ENCODE measurements at places on chromosomes 5 and 9.
A peak's percentile ranks its signal among the peaks of the same experiment; 100 is the strongest.

DNA sequence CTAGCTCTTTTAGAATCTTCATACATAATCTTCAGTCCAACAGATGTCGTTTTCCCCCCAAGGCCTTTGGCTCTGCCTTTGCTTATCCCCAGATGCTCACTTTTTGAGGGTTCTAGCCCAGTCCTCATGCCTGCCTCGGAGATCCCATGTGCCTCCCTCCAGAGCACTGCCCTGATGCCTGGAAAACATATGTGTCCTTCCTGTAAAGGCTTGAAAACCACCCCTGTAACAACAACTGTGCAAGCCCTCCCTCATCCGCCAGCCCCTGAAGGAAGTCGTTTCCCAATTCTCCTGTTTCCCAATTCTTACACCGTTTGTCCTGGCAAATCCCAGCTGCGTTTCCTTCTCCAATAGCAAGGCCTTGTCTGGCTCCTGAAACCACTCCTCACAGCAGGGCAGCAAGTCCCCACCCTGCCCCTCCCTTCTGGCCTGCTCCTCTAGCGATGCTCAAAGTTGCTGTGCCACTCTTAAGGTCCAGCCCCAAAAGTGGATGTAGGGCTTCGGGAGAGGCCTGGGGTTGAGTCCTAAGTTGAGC lies 52.2 kb downstream of the SLC36A1 start:
- no peak for DNase-seq

DNA sequence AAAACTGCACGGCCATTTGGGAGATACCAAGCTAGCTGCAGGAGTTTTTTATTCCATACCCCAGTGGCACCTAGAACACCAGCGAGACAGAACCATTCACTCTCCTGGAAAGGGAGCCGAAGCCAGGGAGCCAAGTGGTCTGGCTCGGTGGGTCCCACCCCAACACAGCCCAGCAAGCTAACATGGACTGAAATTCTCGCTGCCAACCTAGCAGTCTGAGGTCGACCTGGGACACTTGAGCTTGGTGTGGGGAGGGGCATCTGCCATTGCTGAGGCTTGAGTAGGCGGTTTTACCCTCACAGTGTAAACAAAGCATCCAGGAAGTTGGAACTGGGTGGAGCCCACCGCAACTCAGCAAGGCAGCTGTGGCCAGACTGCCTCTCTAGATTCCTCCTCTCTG lies 108.9 kb upstream of the CHD1 start:
- DNase-seq = no peak

DNA sequence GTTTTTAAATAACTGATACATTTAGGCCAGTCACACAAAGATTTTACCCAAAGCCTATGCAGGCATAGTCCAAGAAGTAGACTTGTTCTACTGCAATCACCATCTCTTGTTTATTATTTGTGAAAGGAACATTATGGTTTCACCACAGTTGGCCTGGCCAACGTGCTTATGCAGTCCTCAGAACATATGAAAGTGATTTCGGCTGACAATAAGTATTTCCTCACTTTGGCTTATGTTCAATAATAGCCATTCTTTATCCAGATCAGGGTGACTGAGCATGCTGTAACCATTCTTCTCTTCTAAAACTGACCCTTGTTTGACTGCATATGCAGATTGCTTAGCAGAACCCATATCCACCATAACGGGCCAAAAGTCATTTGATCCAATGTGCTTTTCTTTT lies 76.6 kb upstream of the CCDC152 start:
- no peak for DNase-seq

- no peak for DNase-seq
These were observed 351.9 kb upstream of the IRX2 start for GRCh38 chr5:3103262-3103811.

DNA sequence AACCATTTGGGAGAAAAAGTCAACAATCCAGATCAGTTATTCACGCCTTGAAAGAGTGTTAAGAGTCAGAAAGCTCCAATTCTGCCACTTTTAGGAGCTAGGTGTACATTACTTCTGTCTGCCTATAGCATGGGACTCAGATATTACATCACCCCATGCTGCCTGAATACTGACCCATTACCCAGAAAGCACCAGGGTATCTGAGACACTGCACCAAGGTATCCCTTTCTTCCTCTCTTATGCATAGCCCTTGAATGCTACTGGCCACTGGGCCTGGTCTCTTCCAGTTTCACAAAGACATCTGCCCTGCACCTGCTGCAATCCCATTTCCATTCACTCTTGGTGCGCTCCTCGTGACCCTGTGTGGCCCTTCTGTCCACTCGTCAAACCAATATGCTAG lies 2.6 kb downstream of the STRBP start:
- no peak for DNase-seq

DNA sequence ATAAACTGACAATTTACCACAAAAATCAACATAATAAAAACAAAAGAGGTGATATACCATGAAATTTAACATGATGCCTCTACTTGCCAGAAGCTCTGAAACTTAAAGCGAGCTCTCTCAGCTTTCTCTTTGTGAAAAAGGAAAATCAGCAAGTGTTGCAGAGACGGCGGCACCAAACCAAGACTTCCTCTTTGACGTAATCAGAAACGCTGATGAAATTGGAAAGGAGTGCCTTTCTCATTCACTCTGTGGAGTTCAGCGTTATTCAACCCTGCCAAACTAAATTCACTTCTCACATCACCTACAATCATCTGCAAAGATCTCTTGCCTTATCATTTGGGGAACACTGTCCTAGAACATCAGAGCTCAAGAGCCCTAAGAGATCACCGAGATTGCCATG lies 32.2 kb downstream of the ANXA6 start:
- DNase-seq = no peak

DNA sequence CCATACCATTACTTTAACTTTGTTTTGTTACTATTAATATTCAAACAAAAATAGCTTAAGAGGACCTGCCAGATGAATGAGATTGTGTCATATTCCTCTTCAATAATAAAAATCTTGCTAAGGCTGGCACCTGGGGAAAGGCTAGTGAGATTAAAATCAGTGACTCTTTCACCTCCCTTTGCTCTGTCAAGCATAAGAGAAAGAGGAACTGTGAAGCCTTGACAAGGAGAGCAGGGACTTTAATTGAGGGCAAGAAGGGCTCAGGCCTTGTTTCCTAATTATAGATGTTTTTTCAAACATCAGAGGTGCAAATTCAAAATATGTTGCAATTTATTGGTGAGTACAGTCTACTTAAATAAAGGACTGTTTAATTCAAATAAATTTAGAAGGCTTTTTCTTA lies 91.7 kb downstream of the SPATA31D1 start:
- no peak for DNase-seq

GRCh38 chr5:170056561-170057267 lies 49.0 kb upstream of the FOXI1 start:
- DNase-seq = no peak

DNA sequence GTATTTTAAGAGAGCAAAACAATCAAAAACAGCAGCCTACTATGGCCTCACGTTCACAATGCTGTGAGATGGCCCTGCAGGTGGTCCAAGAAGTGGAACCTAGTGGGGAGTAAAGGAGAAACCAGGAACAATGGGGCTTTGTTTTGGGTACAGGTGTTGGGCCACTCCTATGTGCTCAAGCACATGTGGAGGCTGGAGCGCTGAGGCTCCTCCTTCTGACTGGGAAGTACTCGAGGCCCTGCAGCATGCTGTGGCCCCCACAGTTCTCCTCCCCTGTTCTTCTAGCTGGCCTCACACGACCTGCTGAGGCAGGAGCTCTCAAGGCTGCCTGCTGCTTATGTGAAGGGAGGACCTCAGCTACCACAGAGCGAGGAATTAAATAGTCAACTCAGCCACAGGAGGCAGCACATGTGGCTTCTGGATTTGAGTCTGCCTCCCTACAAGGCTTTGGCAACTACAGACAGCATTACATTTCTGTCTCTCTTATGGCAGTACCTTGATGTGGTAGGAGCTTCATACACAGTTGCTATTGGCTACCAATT lies 482.3 kb downstream of the SPOCK1 start:
- DNase-seq = no peak

- no peak for DNase-seq
These were observed 117.0 kb downstream of the TRPM6 start for GRCh38 chr9:74770508-74771261.

- DNase-seq = no peak
These were observed 18.8 kb upstream of the RPL26L1 start for GRCh38 chr5:172940268-172941066.

DNA sequence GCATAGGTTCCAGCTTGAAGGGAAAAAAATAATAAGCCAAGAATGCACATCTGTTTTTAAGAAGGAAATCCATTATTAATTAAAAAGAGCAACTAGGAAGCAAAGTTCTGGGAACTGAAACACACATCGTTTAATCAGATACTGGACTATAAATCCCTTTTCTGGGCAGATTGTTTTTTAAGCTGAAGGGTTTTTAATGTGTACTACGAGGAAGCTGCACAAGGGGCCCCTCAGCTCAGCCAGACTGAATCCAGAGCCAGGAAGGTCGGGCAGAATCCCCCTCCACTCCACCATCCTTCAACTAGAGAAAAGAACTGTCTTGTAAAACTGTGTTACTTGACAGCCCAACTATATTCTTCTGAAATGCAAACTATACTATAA lies 49.2 kb downstream of the ROR2 start:
- no peak for DNase-seq

- peak; percentile 34 for DNase-seq
These were observed 207.0 kb downstream of the MEF2C start for GRCh38 chr5:88675708-88676636.

DNA sequence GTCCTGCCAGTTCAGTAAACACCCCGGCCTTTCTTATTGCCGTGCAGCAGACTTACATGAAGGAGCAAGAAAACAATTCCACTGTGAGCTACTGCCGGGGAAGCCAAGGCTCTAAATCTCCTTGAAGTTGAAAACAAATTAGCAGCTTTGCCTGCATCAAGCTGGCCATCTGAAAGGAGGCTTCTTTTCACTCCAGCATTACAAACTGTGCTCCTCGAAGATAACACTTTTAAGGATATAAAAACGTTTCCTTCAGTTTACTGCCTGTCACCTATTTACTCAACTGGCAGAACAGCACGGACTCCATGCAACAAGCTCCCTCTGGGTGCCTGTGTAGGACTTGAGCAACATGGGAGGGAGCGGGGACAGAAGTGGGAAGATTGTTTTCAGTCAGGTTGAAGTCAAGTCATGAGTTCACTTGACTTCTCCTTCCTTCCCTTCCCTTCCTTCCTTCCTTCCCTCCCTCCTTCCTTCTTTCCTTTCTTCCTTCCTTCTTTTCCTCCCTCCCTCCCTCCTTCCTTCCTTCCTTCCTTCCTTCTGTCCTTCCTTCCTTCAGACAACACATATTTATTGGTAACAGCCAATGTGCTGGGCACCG lies 67.4 kb downstream of the ZNF608 start:
- no peak for DNase-seq

GRCh38 chr5:78519198-78519941 lies 129.2 kb downstream of the LHFPL2 start:
- DNase-seq = no peak

GRCh38 chr9:134340475-134341160 lies 14.4 kb downstream of the RXRA start:
- DNase-seq = no peak

GRCh38 chr9:99511723-99512122 lies 289.6 kb downstream of the SEC61B start:
- no peak for DNase-seq

GRCh38 chr9:77426712-77427111 lies 221.4 kb downstream of the GNA14 start:
- DNase-seq = no peak

DNA sequence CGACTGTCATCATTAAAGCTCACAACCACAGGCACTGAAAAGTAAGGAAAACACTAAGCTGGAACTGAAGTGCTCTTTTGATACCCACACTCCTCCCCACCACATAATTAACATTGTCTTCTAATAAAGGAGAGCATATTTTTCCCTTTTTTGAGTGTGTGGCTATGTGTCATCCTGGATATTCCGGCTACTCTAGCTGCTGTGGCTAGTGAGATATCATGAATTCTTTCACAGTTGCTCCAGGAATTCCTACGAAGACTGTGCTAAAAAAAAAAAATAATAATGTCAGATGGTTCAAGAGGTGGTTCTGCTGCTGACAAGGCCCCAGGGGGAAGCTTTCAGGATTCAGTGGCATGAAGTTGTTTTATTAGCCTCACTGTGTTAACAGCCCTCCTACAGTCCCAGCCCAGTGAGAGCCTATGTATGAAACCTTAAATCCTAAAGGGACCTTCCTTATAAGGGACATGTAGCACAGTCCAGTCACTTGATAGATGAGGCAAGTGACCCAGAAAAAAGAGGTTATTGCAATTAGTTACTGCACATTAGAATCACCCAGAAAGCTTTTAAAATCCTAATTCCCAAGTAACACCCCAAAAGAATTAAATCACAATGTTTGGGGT lies 46.6 kb downstream of the TMEM252 start:
- no peak for DNase-seq

DNA sequence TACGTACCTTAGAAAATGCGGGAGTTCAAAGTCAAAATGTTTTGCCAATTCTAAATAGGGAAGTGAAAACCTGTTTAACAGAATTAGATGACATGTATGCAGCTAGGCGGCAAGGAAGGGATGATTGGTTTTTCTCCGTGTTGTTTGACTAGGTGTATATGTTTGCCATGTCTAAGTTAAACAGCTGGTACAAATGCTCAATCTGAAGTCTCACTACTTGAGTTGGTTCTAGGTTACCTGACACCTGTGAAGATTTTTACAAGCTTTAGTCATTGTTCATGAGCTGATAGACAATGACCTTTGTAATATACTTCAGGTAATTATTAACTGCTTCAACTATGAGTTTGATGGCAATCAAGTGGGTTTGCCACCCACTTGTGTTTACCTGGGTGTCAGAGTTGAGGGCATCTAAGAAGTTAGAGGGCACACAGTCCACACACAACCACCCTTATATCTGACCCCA lies 74.3 kb downstream of the SLC44A1 start:
- DNase-seq = no peak

DNA sequence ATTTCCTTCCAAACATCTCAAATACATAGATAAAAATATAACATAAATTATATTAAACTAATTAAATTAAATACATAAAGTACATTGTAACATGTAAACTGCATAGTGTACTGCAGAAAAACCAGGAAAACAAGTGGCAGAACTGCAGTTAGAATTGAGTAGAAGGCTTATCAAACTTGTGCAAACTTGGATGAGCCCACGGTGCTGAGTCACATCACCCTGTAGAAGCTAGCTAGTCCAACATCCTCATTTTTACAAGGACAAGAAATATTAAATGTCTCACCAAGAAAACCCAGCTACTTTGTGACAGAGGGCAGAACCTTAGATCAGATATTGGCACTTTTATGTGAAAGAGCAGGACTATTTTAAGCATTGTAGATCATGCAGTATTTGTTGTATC lies 807.9 kb upstream of the NUDT12 start:
- no peak for DNase-seq
